Right ventricle myocardium inferior (tissue), 1 donor: ENCODE measurements at places on chromosomes 13 and 19. TPM values are rescaled to one million over a fixed set of nuclear protein-coding genes. Genes with fewer than 3 reads are reported as not detected.
A peak's percentile ranks its signal among the peaks of the same experiment; 100 is the strongest.

DNA sequence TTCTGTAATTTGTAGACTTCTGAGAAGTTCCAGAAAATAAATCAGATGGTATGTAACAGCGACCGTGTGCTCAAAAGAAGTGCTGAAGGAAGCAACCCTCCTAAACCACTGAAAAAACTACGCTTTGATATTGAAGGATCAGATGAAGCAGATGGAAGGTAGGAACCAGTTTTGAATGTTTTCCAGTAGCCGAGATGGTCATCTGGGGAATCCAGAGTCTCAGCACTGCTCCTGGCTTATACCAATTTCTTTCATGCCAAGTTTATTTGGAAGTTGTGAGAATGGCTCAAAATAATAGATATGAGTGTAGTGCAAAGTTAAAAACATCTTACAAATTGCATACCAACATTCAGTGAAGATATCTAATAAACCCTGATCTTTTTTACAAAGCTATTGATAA is 56.2 kb downstream of the RCBTB2 start:
- no peak for DNase-seq

- no peak for DNase-seq
Measured at GRCh38 chr13:78636495-78636894, 22.5 kb downstream of the OBI1 start.

GRCh38 chr19:4260613-4261191 is 13.8 kb downstream of the YJU2 start:
- DNase-seq: peak; percentile 47

DNA sequence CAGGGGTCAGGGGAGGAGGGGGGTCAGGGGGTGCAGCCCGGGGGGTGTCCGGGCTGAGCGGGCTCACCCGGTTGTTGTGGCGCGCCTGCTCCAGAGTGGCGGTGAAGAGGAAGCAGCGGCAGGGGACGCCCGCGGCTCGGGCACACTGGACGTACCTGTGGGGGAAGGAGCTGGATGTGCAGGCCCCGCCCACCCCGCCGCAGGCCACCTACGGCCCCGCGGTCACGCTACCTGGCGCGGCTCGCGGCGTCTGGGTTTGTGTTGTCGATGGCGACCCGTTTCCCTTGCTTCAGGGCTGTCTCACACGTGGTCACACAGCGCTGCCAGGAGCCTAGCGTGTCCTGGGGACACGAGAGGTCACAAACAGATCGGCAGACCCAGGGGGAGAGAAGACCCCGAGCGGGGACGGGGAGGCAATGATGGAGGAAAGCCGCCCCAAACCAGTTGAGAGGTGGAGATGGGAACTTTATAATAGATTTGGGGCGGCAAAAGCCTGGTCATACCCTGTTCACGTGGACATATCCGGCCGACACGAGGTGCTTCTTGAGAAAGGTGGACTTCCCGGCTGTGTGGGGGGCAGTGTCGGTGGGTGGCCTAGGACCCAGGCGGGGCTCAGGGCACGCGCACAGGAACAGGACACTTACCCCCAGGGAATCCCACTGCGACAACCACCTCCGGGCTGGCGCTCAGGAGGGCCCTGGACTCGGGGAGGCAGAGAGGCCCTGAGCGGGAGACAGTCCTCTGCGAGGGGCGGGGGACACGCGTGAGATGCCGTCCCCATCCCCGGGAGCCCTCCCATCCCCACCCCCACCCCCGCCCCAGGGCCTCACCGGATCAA is 5.6 kb downstream of the PNKP start:
- peak; percentile 61 for DNase-seq

- peak; percentile 55 for DNase-seq
Measured at GRCh38 chr19:48627201-48627864, 8.0 kb downstream of the SPHK2 start.

DNA sequence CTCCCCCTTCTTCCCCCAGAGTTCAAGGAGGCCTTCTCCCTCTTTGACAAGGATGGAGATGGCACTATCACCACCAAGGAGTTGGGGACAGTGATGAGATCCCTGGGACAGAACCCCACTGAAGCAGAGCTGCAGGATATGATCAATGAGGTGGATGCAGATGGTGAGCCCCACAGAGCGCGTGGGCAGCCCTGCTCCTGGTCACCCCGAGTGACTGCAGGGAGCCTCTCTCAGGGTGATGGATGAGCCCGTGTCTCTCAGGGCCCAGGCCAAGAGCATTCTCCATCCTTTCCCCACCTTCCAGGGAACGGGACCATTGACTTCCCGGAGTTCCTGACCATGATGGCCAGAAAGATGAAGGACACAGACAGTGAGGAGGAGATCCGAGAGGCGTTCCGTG is 7.0 kb downstream of the CALM3 start:
- no peak for DNase-seq

GRCh38 chr19:33406521-33407139 is 33.1 kb downstream of the CEBPG start:
- peak; percentile 81 for DNase-seq

Gene OPA3
- 24.5 TPM for total RNA-seq

Gene RAB3A
- 25.4 TPM for total RNA-seq

Gene ZSCAN4
- total RNA-seq: not detected

Gene B3GNT8
- total RNA-seq: 8.3 TPM

Gene GDF15
- 0.46 TPM for total RNA-seq

Gene PALM3
- total RNA-seq: 0.41 TPM

Gene WDR88
- total RNA-seq: not detected

Gene RASL11A
- 10.6 TPM for total RNA-seq

Gene PNMA8A
- 7.6 TPM for total RNA-seq

Gene C19orf44
- total RNA-seq: 3.3 TPM
